Left cardiac atrium (tissue), 4 donors: ENCODE measurements at places on chromosomes 5 and 9.

DNA sequence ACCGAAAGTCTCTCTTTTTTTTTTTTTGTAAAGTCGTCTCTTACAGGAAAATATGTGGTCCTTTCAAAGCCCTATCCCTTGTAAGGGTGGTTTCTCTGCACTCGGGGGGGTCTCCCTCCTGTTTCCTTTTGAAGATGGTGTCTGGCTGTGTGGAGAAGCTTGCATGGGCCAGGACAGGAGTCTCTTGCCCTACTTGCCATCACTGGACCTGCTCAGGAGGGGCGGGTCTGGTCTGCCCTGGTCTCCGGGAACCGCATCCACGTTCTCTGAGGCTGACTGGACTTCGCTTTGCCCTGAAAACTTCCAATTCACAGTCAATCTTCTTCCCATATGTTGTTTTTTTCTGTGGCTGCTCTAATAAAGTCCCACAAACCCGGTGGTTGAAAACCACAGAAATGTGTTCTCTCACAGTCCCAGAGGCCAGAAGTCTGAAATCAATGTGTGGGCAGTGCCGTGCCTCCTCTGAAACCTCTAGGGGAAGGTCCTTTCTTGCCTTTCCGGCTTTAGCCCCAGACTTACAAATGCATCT, 92.9 kb upstream of the IER5L start:
- no peak for DNase-seq

- DNase-seq, result no peak
These were observed 367.7 kb downstream of the GADD45G start for GRCh38 chr9:89972535-89972934.

DNA sequence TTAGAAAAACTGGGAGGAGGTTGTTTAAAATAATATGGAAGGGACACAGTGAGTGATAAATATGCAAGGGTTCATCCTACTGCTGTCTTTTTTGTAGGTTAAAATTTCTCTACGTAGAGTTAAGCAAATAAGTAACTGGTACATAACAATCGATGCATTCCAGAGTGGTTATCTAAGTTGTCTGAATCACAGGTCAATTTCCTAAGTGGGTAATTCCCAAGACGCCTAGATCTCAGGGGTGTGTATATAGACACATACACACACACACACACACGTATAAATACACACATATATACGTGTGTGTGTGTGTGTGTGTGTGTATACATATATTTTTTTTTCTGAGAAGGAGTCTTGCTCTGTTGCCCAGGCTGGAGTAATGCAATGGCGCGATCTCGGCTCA, 22.3 kb downstream of the CAAP1 start:
- no peak for DNase-seq

GRCh38 chr5:140420226-140420570, 18.6 kb downstream of the ANKHD1 start:
- DNase-seq, result no peak

DNA sequence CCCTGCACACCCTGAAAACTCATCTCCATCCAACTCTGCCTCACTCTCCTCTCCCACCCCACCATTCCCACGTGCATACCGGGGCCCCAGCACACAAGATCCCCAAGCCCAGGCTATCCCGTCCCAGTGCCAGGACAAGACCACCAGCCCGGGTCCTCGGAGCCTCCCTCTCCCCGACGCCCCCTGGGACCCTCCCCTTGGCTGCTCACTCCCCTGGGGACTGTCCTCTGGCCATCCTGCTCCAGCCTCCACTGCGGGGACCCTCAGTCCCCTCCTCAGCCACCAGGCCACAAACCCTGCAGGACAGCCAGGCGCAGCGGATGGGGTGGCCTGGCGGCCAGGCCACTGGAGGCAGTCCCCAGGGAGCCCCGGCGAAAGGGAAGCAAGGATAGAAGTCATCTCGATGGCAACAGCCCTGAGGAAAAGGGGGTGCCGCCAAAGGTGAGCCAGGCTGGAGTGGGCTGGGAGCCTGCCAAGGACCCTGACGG, 62.8 kb downstream of the C9orf50 start:
- no peak for DNase-seq

DNA sequence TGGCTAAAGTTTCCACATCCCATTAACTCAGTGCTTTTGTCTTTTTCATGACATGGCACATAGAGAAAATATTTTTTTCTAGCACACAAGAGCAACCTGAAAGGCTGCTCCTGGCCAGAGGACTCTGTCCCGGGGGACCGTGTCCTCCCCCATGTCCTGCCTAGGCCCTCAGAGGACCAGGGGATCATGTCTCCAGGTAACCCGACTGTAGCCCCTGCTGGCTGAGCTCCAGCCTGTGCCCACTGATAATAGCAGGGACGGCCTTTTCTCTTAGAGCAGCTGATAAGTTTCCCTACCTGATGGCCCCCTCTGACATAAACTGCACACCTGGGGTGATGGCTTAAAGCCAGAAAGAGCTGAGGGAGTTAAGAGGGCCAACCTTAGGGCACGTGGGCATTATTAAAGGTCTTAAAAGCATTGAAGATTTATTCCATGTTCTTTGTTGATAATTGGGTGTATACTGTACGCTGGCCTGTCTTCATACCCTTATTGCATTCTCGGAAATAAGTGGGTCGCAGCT, 5.9 kb downstream of the HDHD3 start:
- DNase-seq, result no peak

- no peak for DNase-seq
These were observed 15.2 kb upstream of the OSMR start for GRCh38 chr5:38830521-38831051.

DNA sequence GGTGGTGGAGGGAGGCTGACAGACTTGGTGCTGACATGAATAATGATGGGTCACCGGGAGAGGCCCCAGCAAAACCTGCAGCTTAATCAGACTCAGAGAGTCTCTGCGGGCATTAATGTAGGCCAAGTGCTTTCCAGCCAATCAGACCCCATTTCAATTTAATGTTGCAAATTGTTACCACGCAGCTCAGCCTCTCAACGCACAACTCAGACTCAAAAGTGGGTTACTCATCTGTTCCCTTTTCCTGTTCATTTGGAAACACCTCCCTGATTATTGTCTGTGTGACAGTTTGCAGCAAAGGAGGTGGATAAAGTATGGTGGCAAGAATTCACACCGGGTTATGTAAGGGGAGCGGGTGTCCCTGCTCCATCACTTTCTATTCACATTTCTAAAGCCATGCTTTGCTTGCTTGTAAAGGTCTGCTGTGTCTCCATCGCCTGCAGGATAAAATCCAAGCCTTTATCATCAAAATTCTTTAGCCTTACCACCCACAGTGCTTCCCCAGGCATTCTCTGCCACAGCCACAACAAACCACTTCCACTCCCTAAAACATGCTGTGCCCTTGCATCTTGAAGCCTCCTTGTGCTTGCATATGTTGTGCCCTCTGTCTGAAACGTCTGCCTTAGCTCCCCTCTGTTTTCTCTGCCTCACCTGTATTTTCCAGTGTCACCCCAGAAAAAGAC, 156.5 kb downstream of the ASTN2 start:
- no peak for DNase-seq

GRCh38 chr5:32520972-32521371, 64.4 kb upstream of the SUB1 start:
- no peak for DNase-seq

GRCh38 chr9:75000835-75001234, 27.3 kb downstream of the CARNMT1 start:
- DNase-seq, result no peak

DNA sequence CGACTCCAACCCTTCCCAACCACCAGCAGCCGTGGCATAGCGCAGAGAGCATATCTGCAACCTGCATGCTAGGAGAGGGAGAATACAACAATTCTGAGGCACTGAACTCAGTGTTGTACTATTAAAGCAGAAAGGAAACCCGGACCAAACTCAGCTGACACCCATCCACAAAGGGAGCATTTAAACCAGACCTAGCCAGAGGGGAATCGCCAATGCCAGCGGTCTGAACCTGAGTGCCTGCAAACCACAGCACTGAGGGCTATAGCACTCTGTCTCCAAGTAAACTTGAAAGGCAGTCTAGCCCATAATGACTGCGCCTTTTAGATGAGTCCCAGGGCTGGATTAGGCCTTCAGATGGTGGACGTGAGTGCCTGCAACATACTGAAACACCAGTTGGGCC, 494.4 kb upstream of the PTPRD start:
- DNase-seq, result no peak

DNA sequence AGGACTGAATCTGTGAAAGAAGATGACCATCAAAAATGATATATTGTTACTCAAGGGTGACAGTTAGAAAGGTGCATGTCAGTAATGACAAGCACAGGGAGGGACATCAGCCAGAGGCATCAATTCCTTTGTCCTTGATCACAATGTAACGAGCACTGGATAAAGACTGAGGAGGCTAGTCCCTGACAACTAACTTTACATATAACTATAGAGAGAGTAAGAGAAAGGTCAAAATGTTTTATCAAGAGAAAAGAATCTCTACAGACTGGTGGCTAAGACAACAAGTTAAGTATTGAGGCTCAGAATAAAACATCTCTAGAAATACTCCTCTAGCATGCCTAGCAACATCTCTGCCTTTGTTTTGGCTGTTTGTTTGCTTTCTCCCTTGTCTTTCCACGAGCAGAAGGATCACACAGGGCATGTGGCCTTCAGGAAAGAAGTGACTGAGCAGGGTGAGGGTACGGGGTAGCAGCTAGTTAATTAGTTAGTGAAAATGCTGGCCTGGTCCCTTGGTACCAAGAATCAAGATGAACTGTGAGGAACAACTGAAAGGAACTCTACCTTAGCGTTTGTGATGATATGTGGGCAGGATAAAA, 724.1 kb upstream of the MEF2C start:
- no peak for DNase-seq

DNA sequence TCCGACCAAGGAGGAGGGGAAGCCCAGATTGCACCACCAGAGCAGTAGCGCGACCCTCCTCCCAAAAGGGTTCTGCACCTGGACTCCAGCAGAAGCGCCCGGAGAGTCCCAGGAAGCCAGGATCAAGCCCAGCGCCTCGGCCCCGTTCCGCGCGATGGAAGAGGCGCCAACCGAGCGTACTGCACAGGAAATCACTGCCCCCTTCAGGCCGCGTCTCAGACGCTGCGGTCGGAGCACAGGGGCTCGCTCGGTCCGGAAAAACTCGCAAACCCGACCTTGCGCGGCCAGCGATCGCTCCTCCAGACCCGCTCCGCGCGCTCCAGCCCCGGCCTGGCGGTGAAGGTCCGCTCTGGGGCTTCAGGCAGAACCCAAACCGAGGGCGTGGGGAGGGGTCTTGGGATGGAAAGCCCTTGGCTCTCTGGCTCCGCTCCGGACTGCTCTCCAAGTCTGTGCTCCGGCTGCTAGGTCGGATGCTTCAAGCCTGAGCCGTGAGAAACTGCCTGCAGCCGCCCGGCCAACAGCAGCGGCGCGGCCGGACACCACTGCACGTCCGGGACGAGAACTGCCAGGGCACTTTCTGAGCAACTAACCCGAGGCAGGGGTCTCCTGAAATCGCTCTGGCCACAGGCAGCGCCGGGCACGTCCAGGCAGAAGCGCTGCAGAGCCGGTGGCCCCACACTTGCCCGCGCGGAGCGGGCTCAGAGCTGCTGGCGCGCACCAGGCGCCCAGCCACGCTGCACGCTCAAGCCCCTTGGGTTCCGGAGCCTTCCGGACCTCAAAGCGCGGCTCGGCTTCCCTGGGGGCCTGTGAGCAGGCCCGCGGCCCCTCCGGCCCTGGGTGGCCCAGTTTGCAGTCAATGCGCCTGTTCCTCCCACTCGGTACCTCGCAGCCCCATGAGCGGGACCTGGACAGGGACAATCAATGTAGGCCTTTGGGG, 1.3 kb downstream of the GABBR2 start:
- DNase-seq, result peak; percentile 32

GRCh38 chr5:14250748-14251701, 107.9 kb downstream of the TRIO start:
- DNase-seq, result no peak

- no peak for DNase-seq
These were observed 364.4 kb downstream of the DNAH5 start for GRCh38 chr5:13580058-13580457.

- peak; percentile 83 for DNase-seq
These were observed 11.8 kb upstream of the MRNIP start for GRCh38 chr5:179870403-179870903.

GRCh38 chr9:93304574-93305496, 120.9 kb downstream of the WNK2 start:
- peak; percentile 56 for DNase-seq

DNA sequence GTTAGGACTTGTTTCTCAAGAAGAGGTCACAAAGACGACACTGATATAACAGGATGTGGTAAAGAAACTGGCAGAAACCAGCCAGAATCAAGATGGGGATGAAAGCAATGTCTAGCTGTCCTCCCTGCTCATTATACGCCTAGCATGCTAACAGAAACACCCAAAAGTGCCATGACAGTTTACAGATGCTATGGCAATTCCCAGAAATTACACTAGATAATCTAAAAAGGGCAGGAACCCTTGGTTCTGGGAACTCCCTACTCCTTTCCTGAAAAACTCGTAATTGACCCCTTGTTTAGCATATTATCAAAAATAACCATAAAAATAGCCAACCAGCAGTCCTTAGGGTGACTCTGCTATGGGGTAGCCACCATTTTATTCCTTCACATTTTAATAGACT, 10.9 kb upstream of the MRPS30 start:
- no peak for DNase-seq

DNA sequence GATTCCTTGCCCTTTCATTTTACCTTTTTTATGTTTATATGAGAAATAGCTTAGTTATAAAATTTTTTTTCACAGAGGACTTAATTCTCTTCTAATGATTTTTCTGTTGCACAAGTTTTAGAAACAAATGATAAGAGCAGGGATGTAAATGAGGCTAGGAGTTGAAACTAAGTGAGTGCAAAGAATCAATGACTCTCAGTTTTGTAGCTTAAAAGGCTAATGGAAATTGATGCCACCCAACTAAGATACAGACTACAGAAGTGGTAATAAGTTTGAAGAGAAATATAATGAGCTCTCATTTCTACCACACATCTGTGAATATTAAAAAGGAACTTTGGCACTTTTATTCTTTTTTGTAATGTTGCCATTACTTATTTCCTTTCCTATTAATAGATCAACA, 105.1 kb downstream of the LURAP1L start:
- DNase-seq, result no peak

GRCh38 chr5:168612996-168613395, 33.8 kb upstream of the PANK3 start:
- no peak for DNase-seq

GRCh38 chr9:115517335-115518075, 399.5 kb upstream of the TNC start:
- no peak for DNase-seq

GRCh38 chr9:131656356-131657036, 83.4 kb downstream of the RAPGEF1 start:
- DNase-seq, result peak; percentile 72

- DNase-seq, result no peak
These were observed 186.7 kb upstream of the RASA1 start for GRCh38 chr5:87081016-87081415.

GRCh38 chr5:59698207-59699178, 195.0 kb downstream of the PDE4D start:
- no peak for DNase-seq

GRCh38 chr5:333945-334344, 12.4 kb downstream of the AHRR start:
- no peak for DNase-seq

- no peak for DNase-seq
These were observed 30.5 kb upstream of the NKD2 start for GRCh38 chr5:978054-978453.
